Vein endothelial cell (primary cell): ENCODE measurements at places on chromosomes 7 and 10. TPM values are rescaled to one million over a fixed set of nuclear protein-coding genes. Genes with fewer than 3 reads are reported as not detected.

NPY gene
- total RNA-seq, result not detected in 2 replicates

LEP gene
- not detected in 2 replicates for total RNA-seq

C10orf67 gene
- total RNA-seq, result not detected in 2 replicates

ANXA8 gene
- not detected in 2 replicates for total RNA-seq

RSPH10B gene
- 0.98 TPM in 1 of 2 replicates, not detected in the other for total RNA-seq

PWWP2B gene
- total RNA-seq, result 15.8 and 19.6 TPM in 2 replicates

SLC13A4 gene
- not detected in 2 replicates for total RNA-seq

EPDR1 gene
- total RNA-seq, result 1.3 and 3.2 TPM in 2 replicates

CTBP2 gene
- 99.4 and 99.6 TPM in 2 replicates for total RNA-seq

ZNF775 gene
- total RNA-seq, result 4.8 and 6.9 TPM in 2 replicates

MMP21 gene
- total RNA-seq, result 0.10 and 0.33 TPM in 2 replicates

TFEC gene
- total RNA-seq, result 22.2 and 38.5 TPM in 2 replicates

CDC14C gene
- not detected in 2 replicates for total RNA-seq

GJD4 gene
- not detected in 2 replicates for total RNA-seq

MYL10 gene
- total RNA-seq, result not detected in 2 replicates

HSPA14 gene
- total RNA-seq, result 11.1 and 18.6 TPM in 2 replicates

DPYSL4 gene
- 47.4 and 50.4 TPM in 2 replicates for total RNA-seq

SPDYE5 gene
- not detected in 2 replicates for total RNA-seq
